ENCODE measurements at places on chromosomes 1 and 21.

DNA sequence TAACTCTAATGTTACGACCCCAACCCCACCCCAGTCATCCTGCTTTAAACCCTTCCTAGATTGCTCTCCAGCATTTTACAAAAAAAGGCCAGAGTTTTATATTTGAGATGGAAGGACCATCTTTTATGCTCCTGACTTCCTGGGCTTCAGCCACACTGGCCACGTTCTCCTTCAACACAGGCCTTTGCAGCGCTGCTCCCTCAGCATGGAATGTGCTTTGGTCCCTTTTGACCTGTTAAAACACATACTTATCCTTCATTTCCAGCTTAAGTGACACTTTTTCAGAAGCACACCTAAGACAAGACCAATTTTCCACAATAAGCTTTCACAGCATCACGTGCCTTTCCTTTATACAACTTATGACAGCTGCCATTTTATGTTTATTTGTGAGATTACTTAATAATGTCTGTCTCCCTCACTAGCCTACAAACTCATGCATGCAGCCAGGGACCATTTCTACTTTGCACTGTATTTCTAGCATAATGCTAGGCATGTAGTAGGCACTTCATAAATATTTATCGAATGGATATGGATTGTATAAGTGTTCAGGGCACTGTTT is 34.5 kb downstream of the LHX9 start:
- no peak for DNase-seq

- no peak for DNase-seq
Measured at GRCh38 chr1:57908147-57908890, 484.5 kb upstream of the DAB1 start.

GRCh38 chr1:193774536-193775323 is 588.3 kb upstream of the B3GALT2 start:
- DNase-seq: no peak

- DNase-seq: no peak
Measured at GRCh38 chr1:37814252-37814651, 6.2 kb upstream of the YRDC start.

- DNase-seq: no peak
Measured at GRCh38 chr1:162946701-162947100, 85.7 kb upstream of the CCDC190 start.

- DNase-seq: no peak
Measured at GRCh38 chr1:38031513-38031866, 15.1 kb downstream of the POU3F1 start.
